ENCODE measurements at places on chromosomes 2 and 18. TPM values are rescaled to one million over a fixed set of nuclear protein-coding genes. Genes with fewer than 3 reads are reported as not detected.

DNA sequence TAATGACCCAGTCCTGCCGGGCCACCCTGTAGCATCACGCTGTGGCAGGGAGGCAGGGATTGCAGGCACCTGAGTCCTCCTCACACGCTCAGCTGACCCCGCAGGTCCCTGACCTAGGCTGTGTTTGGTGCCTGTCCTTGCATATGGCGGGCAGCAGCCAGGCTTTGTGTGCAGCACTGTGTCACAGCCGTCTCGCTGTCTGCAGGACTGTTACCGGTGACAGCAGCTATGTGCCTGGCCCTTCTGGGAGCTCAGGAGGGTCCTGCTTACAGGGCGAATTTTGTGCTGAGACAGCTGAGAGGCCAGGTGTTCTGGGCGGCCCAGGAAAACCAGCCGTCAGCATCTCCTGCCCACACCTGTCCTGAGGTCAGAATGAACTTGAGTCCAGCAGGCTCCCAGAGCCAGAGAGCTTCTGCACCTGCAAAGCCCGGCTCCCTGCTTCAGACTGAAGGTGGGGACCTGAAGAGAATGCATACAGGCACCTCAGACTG, 10.4 kb upstream of the ARID5A start:
- no peak for DNase-seq

DNA sequence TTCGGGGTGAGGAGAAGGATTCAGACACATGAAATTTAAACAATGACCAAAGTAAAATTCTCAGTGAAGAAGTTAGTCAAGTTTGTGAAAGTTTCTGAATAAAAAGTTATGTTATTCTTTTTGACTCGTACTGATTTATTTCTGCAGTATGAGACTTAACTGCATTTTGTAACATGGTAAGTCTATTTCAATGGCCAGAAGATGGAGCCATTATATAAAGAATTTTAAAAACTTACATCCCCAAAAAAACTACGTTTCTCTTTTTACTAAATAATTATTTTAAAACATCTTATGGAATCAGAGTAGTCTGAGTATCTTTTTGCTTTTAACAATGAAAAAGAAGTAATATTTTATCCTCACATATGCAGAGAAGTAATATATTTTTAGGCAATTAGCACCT, 51.4 kb upstream of the SCN1A start:
- DNase-seq = no peak

DNA sequence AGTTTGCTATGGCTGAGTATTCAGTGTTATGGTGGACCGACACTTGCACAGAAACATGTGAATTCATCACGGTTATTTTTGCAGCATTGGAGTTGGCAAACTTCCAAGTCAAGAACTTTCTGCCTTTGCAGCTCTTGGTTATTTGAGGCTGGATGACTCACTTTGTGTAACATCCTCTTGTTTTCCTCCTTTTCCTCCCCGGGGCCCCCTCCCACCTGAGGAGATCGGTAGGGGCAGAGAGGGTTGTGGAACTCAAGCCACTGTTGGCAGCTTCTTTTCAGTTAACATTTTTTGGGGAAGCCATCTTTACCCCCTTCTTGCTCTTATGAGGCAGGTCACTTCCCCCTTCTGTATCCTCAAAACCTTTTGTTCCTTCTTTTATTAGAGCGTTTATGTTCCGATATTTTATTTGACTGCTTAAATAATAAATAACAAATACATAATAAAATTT, 48.6 kb downstream of the DDX1 start:
- DNase-seq = no peak

ELOA2 gene
- not detected for polyA plus RNA-seq

IL36A gene
- not detected for polyA plus RNA-seq

POTEI gene
- polyA plus RNA-seq = 0.21 TPM

SLC9A4 gene
- 6.7 TPM for polyA plus RNA-seq

FLACC1 gene
- polyA plus RNA-seq = 4.8 TPM

SPATS2L gene
- 126 TPM for polyA plus RNA-seq

All from renal pelvis (tissue), 12 donors.